Ascending aorta (tissue), 2 donors: ENCODE measurements at places on chromosomes 12 and 14.

DNA sequence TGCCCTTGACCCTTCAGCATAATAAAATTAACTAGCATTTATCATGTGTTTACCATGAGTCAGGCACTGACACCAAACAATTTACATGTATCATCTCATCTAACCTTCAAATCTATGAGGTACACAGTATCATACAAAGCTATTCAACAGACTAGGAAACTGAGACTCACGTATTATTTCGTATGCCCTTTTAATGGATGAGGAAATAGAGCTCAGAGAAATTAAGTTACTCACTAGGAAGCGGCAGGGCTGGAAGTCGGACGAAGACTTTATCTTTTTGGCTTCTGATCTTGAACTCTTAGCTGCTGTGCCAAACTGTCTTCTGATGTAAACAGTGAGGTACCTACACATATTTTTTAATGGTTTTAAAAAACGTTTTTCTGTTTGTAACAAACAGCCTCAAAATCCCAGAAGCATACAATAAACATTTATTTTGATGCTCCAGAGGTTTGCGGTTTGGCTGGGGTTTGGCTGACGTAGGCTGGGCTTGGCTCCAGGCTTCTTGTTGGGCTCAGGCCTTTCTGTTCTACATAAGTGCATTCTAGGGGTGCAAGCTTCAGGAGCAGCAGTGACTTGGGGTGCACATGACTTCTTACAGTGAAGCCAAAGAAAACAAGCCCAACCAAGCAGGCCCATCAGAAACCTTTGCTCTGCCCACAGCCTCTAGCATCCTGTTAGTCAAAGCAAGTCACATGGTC lies 184.7 kb downstream of the TBX5 start:
- no peak for DNase-seq

DNA sequence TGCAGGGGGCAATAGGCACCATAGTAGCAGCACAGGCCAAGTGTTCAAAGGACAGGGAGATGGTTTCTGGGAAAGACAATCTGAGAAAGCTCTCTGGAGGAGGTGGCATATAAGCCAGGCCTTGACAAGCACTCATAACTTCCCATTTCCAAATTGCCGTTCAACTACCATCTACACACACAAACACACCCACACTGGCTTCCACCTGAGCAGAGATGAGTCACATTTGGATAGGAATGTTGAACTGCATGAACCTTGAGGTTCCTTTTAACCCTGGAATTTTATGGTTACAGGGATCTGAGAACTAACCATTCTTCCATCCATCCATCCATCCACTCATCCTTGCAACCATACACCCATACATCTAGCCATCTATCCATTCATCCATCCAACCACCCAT lies 86.6 kb downstream of the KSR2 start:
- no peak for DNase-seq

DNA sequence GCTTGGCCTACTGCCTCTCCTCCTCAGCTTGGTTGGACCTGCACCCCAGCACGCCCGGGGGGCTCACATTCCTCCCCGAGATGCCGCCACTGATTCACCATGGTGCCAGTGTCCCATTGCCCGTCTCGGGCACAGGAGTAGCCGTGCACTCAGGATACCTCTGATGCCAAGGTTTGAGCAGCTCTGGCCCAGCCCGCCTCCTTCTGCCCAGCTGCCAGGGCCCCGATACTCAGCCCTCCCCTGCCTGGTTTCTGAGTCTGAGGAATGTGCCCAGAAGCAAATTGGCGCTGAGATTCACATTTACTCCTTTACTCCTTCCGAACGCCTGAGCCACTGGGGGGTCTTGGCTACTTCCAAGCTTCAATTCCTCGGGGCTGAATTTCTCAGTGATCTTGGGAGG lies 63.5 kb downstream of the NINJ2 start:
- DNase-seq = no peak

GRCh38 chr14:95645389-95645996 lies 40.7 kb upstream of the TCL1B start:
- DNase-seq = no peak

GRCh38 chr12:100138048-100138802 lies 4.4 kb downstream of the BLTP3B start:
- no peak for DNase-seq

- no peak for DNase-seq
Measured at GRCh38 chr12:107541001-107541705, 144.4 kb upstream of the PWP1 start.

- no peak for DNase-seq
Measured at GRCh38 chr14:26200687-26201086, 397.1 kb downstream of the NOVA1 start.

DNA sequence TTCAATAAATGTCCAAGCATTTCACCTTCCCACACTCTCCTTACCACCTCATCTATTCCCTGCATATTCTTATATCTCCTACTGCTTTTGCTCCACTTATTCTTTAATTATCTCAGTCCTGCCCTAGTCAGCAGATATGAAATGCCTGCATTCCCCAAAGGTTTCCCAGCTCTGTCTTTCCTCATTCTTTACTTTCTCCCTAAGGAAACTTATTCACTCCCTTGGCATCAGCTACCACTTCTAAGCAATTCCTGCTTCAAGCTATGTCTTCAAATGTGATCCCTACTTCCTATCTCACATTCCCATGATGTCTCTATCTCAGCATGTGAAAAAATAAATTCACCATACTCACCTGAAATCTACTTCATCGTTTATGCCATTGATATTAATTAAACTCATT lies 111.8 kb downstream of the CAPZA3 start:
- no peak for DNase-seq

DNA sequence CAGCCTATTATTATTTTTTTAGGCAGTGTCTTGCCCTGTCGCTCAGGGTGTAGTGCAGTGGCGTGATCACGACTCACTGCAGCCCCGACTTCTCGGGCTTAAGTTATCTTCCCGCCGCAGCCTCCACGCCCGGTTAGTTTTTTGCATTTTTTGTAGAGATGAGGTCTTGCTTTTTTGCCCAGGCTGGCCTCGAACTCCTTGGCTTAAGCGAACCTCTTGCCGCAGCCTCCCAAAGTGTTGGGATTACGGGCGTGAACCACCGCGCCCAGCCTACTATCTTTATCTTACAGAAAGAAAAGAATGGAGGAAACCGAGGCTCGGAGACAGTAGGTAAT lies 507 bp upstream of the PTPN11 start:
- DNase-seq = no peak

DNA sequence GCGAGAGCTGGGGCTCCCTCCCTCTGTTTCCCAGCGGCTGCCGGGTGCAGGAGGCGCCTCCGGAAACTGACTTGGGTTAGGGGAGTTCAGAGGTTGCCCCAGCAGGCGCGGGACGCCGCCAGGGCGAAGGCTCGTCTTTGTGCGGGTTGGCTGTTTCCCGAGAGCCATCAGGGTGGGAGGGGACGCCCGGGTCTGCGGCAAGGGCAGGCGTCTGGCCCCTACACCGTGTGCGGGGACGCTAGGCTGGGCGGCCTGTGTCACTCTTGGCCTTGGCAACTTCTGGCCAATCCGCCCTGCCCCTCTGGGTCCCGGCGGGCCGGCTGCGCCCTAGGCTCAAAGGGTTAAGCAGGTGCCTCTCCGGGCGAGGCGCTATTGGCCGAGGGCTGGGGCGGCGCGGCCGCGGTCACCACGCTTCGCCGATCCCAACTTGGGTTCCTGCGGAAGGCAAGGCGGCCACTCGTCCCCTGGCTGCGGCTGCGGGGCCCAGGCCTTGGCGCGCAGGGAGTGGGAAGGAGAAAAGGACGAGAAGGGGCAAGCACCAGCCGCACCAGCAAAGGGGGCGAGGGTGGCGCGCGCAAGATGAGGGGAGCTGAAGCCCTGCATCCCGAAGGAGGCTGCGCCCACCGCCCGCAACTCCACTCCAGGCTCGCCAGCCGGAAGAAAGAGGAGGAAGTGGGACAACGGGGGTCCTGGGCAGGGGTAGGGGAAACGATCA lies 5.6 kb upstream of the NPAS3 start:
- no peak for DNase-seq

- DNase-seq = no peak
Measured at GRCh38 chr12:73361864-73362230, 1089.7 kb downstream of the TRHDE start.

DNA sequence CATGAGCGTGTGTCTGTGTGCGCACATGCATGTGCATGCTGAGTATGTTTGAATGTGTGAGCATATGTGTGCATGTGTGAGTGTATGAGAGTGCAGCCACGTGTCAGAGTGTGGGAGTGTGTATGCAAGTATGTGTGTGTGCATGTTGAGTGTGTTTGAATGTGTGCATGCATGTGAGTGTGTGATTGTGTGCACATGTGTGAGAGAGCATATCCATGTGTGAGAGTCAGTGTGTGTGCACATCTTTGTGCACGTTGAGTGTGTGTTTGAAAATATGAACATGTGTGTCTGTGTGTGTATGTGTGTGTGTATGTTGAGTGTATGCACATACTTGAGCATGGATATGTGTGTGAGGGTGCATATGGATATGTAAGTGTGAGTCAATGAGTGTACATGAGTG lies 730.8 kb downstream of the VRK1 start:
- no peak for DNase-seq

GRCh38 chr12:64780531-64781279 lies 21.5 kb upstream of the GNS start:
- peak; percentile 70 for DNase-seq

DNA sequence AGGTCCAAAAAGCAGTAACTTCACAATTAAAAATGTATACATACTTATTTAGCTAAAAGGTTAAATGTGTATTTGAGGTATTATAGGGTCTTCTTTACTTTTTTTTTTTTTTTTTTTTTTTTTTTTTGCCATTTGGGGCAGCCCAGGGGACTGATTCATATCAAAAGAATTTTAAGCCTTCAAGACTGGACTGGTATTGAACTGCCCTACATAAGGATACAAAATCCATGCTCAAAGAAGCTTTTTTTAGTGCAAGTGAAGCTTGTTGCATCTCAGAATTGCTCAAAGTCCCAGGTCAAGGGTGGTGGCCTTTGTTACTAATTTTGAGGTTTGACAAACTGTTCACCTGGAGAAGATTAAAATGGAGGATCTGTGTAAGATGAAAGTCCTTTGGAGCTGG lies 124.0 kb downstream of the APAF1 start:
- no peak for DNase-seq

DNA sequence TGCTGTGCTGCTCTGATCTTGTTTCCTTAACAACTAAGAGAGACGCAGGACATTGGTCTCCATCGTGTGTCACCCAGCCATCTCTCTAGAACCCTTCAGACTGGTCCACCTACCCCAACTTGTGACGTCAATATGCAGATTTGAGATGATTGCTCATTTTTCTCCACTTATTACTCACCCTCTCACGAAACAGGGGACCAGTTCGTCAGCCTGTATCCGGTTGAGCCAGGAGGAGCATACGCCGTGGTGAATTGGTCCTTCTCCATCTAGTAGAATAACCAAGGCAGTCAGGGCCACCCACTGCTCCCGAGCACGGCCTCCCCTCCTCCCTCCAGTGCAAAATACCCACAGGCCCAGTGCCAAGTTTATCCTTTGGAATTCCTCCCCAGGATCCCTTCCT lies 36.2 kb upstream of the FBXO21 start:
- no peak for DNase-seq

GRCh38 chr14:100777366-100777817 lies 48.5 kb upstream of the MEG3 start:
- DNase-seq = no peak

DNA sequence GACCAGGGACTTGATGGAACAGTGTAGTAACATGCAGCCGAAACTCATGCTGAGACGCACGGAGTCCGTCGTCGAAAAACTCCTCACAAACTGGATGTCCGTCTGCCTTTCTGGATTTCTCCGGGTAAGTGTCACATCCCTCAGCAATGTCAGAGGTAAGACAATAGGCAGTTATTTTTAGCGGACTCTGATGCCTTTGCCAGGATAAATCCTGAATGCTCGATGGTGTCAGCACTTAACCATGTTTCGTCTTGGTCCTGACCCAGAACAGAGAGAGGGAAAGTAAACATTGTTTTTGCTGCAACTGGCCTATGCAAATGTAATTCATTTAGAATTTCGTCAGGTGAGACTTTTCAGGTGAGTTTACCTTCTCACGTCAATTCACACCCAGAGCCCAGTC lies 112.3 kb downstream of the PLXNC1 start:
- no peak for DNase-seq

DNA sequence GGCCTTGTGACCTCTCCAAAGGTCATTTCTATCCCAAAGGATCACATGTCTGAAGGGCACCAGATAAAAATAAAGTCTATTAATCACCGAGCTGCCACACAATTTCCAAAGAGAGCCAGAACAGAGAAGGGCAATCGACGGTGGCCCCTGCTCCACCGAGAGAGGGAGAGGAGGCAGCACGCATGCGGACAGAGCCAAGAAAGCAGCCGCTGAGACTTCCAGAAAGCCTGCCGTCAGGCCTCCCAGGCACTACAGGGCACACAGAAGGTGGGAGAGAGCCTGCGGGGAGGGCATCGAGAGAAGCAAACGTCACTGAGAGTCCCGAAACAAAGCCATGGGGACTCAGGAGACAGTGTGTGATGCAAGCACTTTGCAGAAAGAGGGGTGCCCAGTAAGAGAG lies 182.0 kb downstream of the DPF3 start:
- DNase-seq = no peak

- no peak for DNase-seq
Measured at GRCh38 chr12:67302162-67302561, 33.0 kb downstream of the CAND1 start.

- no peak for DNase-seq
Measured at GRCh38 chr12:45914090-45914489, 76.3 kb downstream of the SCAF11 start.

DNA sequence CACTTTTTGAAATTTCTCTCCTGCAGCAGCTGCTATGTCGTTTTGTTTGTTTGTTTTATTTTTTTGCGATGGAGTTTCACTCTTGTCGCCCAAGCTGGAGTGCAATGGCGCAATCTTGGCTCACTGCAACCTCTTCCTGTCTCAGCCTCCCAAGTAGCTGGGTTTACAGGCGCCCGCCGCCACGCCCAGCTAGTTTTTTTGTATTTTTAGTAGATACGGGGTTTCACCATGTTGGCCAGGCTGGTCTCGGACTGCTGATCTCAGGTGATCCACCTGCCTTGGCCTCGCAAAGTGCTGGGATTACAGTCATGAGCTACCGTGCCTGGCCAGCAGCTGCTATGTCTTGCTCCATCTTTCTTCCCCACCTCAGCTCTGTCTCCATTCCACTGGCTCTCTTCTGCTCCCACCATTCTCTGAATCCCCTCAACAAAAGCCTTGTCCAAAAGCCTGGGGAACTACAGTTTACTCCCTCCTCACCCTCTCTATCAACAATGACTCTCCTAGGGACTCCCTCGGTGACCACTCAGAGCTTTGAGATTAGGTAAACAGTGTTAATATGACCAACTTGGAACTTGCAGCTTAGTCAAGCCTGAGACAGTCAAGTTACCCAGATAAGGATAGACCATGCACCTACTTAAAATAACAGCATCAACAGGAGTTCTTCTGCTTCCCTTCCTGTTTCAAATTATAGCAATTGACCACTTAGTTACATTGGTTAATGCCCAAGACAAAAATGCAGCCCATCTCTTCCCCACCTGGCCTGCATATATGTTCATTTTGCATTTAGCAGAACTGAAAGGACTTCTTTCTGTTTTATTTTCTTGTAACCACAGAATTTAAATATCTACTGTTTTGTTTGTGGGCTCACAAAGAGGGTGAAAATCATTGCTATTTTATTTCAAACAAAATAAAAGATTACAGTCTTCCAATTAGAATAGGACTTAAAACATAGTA lies 189.0 kb upstream of the AMIGO2 start:
- no peak for DNase-seq

- DNase-seq = no peak
Measured at GRCh38 chr12:34372003-34372402, 349.7 kb downstream of the ALG10 start.
